ENCODE measurements at places on chromosomes 1 and 21. TPM values are rescaled to one million over a fixed set of nuclear protein-coding genes. Genes with fewer than 3 reads are reported as not detected.

The CR1 gene
- total RNA-seq: not detected

The IFI44L gene
- 23.5 TPM for total RNA-seq

The RHD gene
- not detected for total RNA-seq

The FH gene
- 103 TPM for total RNA-seq

The MATN1 gene
- total RNA-seq: 0.50 TPM

The AVPR1B gene
- total RNA-seq: not detected

The CCDC24 gene
- 4.3 TPM for total RNA-seq

The PTPN22 gene
- 64.1 TPM for total RNA-seq

The KCNA10 gene
- not detected for total RNA-seq

The PFDN2 gene
- 173 TPM for total RNA-seq

The BLZF1 gene
- 11.2 TPM for total RNA-seq

The NCAM2 gene
- total RNA-seq: not detected

All from activated CD4-positive, alpha-beta T cell treated with anti-CD3 and anti-CD28 coated beads, Interleukin-2, amount 10 ng/mL, durations not matched to agents 24 days and 14 days (primary cell).